SHP77 (cell line): ENCODE measurements at places on chromosomes 1 and 21.
A peak's percentile ranks its signal among the peaks of the same experiment; 100 is the strongest.

DNA sequence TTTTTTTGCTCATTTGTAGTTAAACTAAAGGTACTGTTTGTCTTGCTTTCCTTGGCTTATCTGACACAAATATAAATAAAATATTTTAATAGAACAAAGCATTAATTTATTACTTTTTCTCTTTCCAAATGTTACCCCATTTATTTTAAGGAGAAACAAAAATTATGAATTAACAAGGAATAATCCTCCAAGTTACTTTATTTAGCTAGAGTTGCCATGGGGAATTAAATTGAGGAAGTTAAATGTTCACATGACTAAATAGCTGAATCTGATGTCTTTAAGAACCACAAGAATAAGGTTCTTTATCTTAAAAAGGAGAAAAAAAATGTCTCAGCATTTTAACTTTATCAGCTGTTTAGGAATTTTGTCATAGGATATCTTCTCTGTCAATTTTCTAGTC lies 12.3 kb downstream of the ATG4C start:
- no peak for DNase-seq

DNA sequence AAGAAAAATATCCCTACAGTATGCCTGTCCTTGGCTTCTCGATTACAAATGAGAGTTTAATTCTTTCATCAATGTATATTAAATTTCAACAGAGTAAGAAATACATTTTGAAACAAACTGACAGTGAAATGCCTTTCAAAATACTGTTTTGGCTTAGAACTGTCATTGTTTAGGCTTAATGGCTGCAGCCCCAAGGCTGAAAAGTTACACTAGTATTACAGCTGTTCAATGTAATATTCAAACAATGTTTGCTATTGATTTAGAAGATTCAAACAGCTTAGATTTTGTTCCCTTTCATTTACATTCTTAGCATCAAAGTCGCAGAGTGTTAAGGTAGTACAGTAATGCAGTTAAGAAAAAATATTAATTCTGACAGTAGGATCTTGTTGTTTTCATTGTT lies 882.9 kb upstream of the ADGRL2 start:
- no peak for DNase-seq

DNA sequence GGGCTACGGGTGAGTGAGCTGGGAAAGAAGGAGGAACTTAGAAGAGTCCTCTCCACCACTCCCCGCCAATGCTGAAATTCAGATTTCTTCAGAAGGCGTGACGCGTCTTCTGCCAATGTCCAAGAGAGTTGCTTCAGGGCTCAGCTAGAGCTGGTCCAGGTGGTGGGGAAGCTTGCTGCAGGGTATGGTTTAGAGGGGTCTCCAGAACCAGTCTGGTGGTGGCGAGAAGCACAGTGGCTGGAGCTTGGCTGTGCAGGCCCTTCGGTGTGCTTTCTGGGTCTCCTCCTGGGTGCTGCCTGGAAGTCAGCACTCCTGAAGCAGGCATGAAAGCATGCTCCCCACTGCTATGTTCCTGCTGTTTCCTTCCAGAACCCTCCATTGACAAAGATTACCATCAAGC lies 387.2 kb downstream of the PTPRU start:
- no peak for DNase-seq

GRCh38 chr1:246304484-246305259 lies 202.4 kb downstream of the SMYD3 start:
- no peak for DNase-seq

GRCh38 chr1:4944911-4945310 lies 290.5 kb downstream of the AJAP1 start:
- no peak for DNase-seq

DNA sequence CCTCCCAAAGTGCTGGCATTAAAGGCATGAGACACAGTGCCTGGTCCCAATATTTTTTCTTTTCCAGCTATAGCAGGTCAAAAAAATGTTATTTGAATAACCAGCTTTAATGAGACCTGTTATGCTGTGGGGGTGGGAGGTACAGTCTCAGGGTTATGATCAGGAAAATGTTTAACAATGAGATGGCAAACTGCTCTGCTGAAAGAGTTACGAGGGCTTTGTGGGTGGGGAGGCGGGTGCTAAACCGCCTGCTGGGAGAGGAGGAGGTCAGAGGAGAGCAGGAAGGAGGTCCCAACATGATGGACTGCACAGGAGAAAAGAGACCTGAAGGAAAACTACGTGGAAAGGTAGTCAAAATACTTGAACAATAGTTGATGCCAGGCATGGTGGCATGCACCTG lies 126.0 kb upstream of the B3GALT2 start:
- DNase-seq: no peak

GRCh38 chr1:235326719-235327558 lies 1.0 kb downstream of the ARID4B start:
- DNase-seq: no peak

DNA sequence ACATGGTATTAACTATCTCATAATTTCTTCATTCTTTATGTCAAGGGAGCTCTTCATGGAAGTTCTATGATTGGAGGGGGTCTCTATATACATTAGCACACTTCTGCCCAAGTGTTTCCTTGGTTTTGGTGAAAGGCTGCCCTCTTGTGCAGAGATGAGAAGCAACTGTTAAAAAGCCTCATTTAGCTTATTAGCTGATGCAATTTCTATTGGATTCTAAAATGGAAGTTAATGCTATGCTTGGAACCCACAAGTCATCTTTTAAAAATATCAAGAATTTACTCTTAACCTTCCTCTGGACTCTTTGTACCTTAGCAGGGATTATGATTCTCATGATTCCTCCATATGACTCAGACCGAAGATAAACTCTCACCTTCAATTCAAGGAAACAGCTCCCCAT lies 328.9 kb downstream of the PTBP2 start:
- no peak for DNase-seq

GRCh38 chr1:248303324-248303723 lies at the start of gene OR2T12:
Gene OR2T12 (minus strand): TSS chr1:248303424. CDS start chr1:248295578, 7,846 bp downstream.
- no peak for DNase-seq

GRCh38 chr1:3590139-3590763 lies 21.1 kb downstream of the MEGF6 start:
- no peak for DNase-seq

GRCh38 chr1:2597441-2598328 lies 11.1 kb downstream of the PRXL2B start:
- no peak for DNase-seq

- no peak for DNase-seq
Measured at GRCh38 chr1:169900571-169900970, 6.9 kb upstream of the SCYL3 start.

- peak; percentile 23 for DNase-seq
Measured at GRCh38 chr1:176466514-176466913, 3.5 kb downstream of the PAPPA2 start.

DNA sequence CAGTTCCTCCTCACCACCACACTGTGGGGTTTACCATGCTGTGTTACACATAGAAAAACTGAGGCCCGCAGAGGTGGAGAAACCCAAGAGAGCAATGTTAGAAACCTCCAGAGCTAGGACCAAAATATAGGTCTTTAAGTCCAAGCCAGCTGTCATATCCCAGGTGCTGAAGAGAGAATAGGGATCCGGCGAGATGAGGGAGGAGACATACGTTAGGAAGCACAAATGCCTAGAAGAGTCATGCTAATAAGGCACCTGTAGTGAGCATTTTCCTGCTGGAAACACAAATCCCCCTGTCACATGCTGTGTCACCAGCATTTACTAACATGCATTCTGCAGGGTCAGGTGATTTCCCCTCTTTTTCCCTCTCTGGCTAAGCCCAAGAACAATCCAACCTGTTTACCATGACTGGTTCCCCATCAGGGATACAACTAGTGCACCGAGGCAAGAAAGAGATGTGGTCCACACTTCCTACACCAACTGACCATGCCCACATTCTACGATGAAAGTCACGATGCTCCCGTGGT lies 168.6 kb upstream of the CAMK1G start:
- DNase-seq: no peak

DNA sequence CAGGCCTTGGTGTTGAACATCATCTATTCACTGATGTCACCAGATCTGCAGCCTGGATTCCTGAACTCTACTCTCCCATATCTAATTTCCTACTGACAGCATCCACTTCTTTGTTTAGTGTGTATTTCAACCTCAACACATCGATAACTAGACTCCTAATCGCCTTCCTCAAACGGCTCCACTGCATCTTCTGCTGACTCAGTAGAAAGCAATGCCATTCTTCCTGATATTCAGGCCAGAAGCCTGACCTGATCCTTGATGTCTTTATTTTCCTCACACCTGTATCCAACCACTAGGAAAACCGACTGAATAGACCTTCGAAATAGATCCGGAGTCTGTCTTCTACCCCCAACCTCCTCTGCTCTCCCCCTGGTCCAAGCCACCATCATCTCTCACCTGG lies 466.9 kb downstream of the PCP4 start:
- no peak for DNase-seq

GRCh38 chr1:221644145-221644448 lies 97.8 kb downstream of the DUSP10 start:
- DNase-seq: no peak

GRCh38 chr1:81409780-81410274 lies 390.9 kb upstream of the ADGRL2 start:
- no peak for DNase-seq

DNA sequence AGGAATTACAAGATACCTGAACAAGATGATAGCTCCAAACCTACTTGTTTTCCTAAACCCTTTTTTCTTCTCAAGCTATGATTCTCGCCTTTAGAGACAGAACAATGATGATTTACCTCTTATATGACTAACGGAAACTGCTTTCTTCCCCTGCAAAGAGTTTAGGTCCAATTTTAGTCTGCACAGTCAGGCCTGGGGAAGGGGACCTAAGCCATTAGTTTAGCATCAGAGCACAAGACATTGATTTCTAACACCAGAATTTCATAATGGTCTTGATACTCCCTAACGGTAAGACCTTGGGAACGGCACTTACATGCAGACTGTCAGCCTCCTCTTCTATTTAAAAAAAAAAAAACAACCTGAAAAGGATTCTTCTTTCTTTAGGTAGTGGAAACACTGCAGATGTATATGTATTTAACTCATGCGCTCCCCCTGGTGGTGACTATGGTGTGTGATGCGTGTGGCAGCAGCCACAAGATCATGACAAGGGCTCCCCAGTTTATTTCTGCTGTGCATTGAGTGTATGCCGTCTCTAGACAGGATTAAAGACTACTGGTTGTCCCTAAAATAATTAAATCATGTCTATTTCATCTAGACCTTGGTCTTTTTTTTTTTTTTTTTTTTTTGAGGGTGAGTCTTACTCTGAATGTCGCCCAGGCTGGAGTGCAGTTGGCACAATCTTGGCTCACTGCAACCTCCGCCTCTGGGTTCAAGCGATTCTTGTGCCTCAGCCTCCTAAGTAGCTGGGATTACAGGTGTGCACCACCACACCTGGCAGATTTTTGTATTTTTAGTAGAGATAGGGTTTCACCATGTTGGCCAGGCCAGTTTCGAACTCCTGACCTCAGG lies 37.3 kb upstream of the TMEM222 start:
- peak; percentile 73 for DNase-seq

- no peak for DNase-seq
Measured at GRCh38 chr1:65281846-65282245, 27.5 kb upstream of the DNAJC6 start.
